ENCODE measurements at places on chromosomes 2 and 18. TPM values are rescaled to one million over a fixed set of nuclear protein-coding genes. Genes with fewer than 3 reads are reported as not detected.

GRCh38 chr2:203498161-203498560 is 36.9 kb downstream of the RAPH1 start:
- no peak for DNase-seq
- H3K27ac ChIP-seq: peak overlapping the region; percentile 33
- peaks cover 15% of the 10 kb centered on the region for H3K4me1 ChIP-seq
- no peak overlapping the region for H3K4me3 ChIP-seq
- H3K36me3 ChIP-seq: no peaks in the 10 kb centered on the region

DNA sequence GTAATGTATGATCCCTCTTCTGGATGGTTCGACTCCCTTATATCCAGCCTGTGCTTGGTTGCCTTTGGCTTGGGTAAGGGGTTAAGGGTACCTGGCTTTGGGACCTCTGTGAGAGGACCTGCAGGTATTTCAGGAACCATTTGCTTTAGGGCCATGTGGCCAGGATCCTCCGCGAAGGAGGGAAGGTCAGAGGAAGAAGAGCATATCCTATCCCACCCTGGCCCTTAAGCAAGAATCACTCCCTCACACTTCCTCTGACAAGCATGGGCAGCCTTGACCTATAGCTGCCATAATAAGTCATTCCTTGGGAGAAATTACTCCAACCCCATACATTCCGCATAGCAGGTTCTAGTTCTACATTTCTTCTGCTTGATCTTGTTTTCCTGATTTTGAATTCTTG is 59.1 kb upstream of the TXNDC2 start:
- peak overlapping the region; percentile 52 for H3K27ac ChIP-seq
- peaks cover 28% of the 10 kb centered on the region for H3K4me1 ChIP-seq
- no peaks in the 10 kb centered on the region for H3K27me3 ChIP-seq
- no peaks in the 10 kb centered on the region for H3K36me3 ChIP-seq
- H3K4me3 ChIP-seq: no peak overlapping the region

DNA sequence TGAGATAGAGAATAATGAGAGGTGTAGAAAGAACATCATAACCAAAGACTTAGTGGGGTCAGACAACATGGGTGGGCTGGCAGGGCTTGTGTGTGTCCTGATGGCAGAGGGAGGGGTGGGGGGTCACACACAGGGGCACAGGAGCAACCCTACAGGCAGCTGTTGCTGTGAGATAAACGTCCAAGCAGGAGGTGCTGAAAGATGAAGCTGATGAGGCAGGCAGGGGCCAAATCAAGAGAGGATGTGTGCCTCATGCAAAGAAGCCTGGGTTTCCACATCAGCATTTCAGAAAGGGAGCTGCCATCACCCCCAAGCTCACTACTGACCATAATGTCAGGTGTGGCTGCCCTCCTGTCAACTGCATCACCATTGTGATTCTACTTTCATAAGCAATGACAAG is 16.0 kb upstream of the SKA1 start:
- no peak overlapping the region for H3K27ac ChIP-seq
- no peaks in the 10 kb centered on the region for H3K36me3 ChIP-seq
- no peaks in the 10 kb centered on the region for H3K27me3 ChIP-seq
- H3K4me3 ChIP-seq: no peak overlapping the region

GRCh38 chr18:3906116-3906750 is 456.3 kb downstream of the TGIF1 start:
- peak overlapping the region; percentile 69 for H3K27ac ChIP-seq
- H3K27me3 ChIP-seq: no peaks in the 10 kb centered on the region
- peaks cover 28% of the 10 kb centered on the region for H3K4me1 ChIP-seq

DNA sequence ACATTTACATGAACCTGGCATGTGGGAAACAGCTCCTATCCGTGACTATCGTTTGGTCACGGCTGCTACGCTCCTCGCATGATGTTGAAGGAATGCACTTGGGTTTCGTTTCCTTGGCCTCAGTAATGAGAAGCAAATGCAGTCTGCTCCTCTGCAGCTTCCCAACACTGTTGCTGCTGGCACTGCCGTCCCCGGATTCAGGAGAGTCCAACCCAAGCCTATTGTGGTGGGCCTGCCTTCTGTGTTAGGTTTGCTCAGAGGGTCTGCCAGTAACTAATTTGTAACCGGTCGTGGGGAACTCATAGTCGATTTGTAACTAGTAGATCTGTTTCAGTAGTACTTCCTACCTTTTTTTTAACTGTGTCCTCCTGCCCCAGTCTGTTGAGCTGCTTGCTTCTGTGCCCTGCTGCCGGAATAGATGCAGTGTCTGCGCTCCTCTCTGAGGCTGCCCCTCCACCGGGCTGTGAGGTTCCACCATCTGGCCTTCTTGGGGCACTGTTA is 58.4 kb downstream of the WDSUB1 start:
- peaks cover 3% of the 10 kb centered on the region for H3K36me3 ChIP-seq
- no peak overlapping the region for H3K4me3 ChIP-seq
- no peak for DNase-seq
- no peaks in the 10 kb centered on the region for H3K4me1 ChIP-seq

- H3K4me1 ChIP-seq: peaks cover 34% of the 10 kb centered on the region
- H3K27ac ChIP-seq: peak overlapping the region; percentile 98
- no peak for DNase-seq
- H3K4me3 ChIP-seq: peak overlapping the region; percentile 88
- no peaks in the 10 kb centered on the region for H3K27me3 ChIP-seq
These were observed 559 bp downstream of the MYL12A start for GRCh38 chr18:3248062-3248657.

- DNase-seq: no peak
- no peak overlapping the region for H3K4me3 ChIP-seq
- no peaks in the 10 kb centered on the region for H3K27me3 ChIP-seq
- H3K27ac ChIP-seq: no peak overlapping the region
- no peaks in the 10 kb centered on the region for H3K36me3 ChIP-seq
These were observed 86.7 kb upstream of the TMEM18 start for GRCh38 chr2:763766-764525.

- no peak overlapping the region for H3K4me3 ChIP-seq
- H3K27me3 ChIP-seq: no peaks in the 10 kb centered on the region
- no peaks in the 10 kb centered on the region for H3K36me3 ChIP-seq
- peak; percentile 12 for DNase-seq
These were observed 476.4 kb upstream of the SPHKAP start for GRCh38 chr2:228657807-228658402.

- H3K36me3 ChIP-seq: no peaks in the 10 kb centered on the region
- peaks cover 15% of the 10 kb centered on the region for H3K4me1 ChIP-seq
- peak overlapping the region; percentile 69 for H3K27ac ChIP-seq
These were observed 2.1 kb upstream of the CXCR1 start for GRCh38 chr2:218168635-218169462.

Gene SIX3
- not detected for total RNA-seq

Gene GPR155
- total RNA-seq: 0.53 TPM

Gene ADD2
- not detected for total RNA-seq
